ENCODE measurements at places on chromosomes 13 and 19. TPM values are rescaled to one million over a fixed set of nuclear protein-coding genes. Genes with fewer than 3 reads are reported as not detected.

PLIN4 gene
- 1.6 TPM for polyA plus RNA-seq

CYP4F8 gene
- not detected for polyA plus RNA-seq

PKN1 gene
- 67.7 TPM for polyA plus RNA-seq

PRRG2 gene
- 17.6 TPM for polyA plus RNA-seq

PTH2 gene
- not detected for polyA plus RNA-seq

ACTMAP gene
- 8.9 TPM for polyA plus RNA-seq

SULT2A1 gene
- polyA plus RNA-seq: not detected

PRR20E gene
- polyA plus RNA-seq: not detected

DNA sequence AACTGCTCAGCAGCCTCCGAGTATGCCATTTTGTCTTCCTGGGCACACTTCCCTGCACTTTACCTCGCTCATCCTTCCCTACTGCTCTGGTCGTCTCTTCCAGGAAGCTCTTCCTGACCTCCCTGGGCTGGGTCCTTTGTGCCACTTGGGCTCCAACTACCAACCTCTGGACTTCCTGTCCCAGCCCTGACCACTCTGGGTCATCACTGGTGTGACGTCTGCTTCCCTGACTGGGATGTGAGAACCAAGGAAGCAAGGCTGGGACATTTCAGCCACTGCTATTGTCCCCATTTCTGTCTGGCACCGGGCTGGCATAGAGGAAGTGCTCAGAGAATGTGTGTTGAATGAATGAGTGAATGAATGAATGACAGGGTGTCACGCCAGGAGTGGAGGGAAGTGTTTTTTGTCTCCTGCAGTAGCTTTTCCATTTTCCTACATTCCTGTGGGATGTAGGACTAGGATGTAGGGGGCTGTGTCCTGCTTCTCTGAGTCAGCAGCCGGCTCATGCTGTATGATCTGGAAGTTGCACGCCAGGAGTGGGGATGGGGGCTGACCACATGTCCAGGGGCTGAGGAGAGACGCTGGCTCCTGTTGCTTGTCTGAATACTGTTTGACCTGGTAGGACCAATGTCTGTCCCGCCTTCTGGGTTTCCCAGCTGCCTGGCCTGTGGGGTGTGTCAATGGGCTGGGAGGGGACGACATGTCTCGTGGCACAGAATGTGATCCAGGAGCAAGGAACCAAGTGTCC lies 14.7 kb downstream of the NOVA2 start:
- H3K36me3 ChIP-seq: peaks cover 3% of the 10 kb centered on the region
- H3K4me1 ChIP-seq: peaks cover 10% of the 10 kb centered on the region
- peaks cover 3% of the 10 kb centered on the region for H3K27me3 ChIP-seq
- no peak overlapping the region for H3K4me3 ChIP-seq
- H3K27ac ChIP-seq: no peak overlapping the region
- no peak for DNase-seq

DNA sequence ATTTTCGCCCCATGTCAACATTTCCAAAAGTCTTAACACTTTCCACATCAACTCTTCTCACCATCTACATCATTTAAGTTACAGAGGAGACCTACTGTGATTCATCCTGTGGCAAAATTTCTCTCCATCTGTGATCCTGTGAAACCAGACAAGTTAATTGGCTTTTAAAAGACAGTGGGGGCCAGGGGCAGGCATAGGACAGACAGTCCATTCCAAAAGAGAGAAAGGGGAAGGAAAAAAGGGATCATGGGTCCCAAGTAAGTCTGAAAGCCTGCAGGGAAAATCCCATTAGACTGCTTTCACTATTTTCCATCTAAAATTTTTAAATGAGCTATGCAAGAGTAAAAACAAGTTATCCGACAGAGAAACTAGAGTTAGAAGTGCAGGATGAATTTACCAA lies 121.0 kb downstream of the MRPL57 start:
- no peaks in the 10 kb centered on the region for H3K36me3 ChIP-seq
- no peak for DNase-seq
- peak overlapping the region; percentile 80 for H3K4me3 ChIP-seq
- peaks cover 3% of the 10 kb centered on the region for H3K4me1 ChIP-seq
- no peaks in the 10 kb centered on the region for H3K27me3 ChIP-seq

DNA sequence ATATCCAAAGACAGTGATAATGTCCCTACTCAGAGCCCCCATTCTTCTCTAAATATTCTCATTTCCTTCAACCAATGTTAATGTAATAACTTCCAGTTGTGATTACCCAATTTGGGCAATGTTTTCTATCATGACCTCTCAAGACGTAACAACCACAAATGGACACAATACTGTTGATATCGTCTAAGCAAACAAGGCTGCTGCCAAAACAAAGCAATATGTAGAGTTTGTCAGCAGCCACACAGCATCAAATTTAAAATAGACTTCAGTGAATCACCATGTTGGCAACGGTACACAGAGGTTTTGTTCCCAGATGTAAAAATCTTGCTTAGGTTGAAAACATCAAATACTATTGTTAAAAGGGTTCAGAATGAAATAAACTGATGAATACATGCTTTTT lies 205.1 kb downstream of the DACH1 start:
- H3K27me3 ChIP-seq: no peaks in the 10 kb centered on the region
- no peak overlapping the region for H3K27ac ChIP-seq
- no peak overlapping the region for H3K4me3 ChIP-seq
- no peaks in the 10 kb centered on the region for H3K4me1 ChIP-seq

GRCh38 chr19:8577247-8577646 lies at the start of gene MYO1F:
Gene MYO1F, minus strand, starts transcription at chr19:8577442. Its CDS starts 133 bp downstream, at chr19:8577309.
- no peaks in the 10 kb centered on the region for H3K36me3 ChIP-seq
- no peak for DNase-seq
- H3K27me3 ChIP-seq: no peaks in the 10 kb centered on the region

DNA sequence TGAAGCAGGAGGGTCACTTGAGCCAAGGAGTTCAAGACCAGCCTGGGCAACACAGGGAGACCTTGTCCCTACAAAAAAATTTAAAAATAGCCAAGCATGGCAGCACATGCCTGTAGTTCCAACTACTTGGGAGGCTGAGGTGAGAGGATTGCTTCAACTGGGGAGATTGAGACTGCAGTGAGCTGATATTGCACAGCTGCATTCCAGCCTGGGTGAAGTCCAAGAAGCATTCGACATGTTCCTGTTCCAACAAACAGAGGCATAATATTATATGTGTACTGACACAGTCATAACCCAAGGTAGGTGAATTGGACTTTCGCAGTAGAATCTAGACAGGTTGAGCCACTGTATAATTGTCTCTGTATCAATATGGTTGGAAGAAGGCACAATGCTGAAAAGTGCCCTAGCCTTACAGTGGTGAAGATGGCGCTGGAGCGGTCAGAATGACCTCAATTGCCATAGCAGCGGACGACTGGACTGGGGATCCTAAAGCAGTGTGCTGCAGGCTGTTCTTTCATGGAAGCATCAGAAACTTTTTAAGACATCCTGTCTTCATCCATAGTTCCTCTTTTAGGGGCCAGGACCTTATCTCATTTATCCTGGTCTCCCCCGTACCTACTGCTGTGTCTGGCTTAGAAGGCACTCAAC lies 112.0 kb upstream of the CLDN10 start:
- H3K27ac ChIP-seq: no peak overlapping the region
- no peaks in the 10 kb centered on the region for H3K27me3 ChIP-seq
- H3K4me3 ChIP-seq: no peak overlapping the region
- no peaks in the 10 kb centered on the region for H3K4me1 ChIP-seq
- no peak for DNase-seq
- H3K36me3 ChIP-seq: no peaks in the 10 kb centered on the region

DNA sequence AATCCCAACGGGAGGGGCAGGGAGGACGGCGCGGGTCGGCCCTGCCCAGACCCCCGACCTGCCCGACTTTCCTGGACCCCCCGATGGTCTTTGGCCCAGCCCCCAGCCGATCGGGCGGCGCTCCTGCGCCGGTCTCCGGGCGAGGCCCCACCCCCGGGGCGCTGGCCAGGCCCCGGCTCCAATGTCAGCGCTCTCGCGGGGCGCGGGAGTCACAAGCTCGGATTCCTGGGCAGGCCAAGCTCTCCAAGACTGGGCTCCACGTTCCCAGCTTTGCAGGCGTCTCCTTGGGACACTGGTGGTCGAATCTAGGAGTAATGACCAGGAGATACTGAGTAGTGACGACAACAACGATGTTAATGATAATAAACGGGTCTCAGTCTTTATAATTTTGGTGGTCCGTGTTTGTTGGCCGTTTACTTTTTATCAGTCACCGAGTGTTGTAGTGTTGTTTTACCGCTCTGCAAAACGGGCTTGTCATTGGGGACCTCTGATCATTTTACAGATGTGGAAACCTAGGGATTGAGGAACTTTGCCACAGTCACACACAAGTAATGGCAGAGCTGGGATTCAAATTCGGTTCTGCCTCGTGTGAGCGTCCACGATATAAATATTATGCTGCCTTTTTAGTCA lies 545 bp downstream of the RAD23A start:
- peaks cover 15% of the 10 kb centered on the region for H3K4me1 ChIP-seq
- H3K4me3 ChIP-seq: peak overlapping the region; percentile 99
- no peaks in the 10 kb centered on the region for H3K27me3 ChIP-seq
- H3K36me3 ChIP-seq: peaks cover 29% of the 10 kb centered on the region
- H3K27ac ChIP-seq: peak overlapping the region; percentile 89

DNA sequence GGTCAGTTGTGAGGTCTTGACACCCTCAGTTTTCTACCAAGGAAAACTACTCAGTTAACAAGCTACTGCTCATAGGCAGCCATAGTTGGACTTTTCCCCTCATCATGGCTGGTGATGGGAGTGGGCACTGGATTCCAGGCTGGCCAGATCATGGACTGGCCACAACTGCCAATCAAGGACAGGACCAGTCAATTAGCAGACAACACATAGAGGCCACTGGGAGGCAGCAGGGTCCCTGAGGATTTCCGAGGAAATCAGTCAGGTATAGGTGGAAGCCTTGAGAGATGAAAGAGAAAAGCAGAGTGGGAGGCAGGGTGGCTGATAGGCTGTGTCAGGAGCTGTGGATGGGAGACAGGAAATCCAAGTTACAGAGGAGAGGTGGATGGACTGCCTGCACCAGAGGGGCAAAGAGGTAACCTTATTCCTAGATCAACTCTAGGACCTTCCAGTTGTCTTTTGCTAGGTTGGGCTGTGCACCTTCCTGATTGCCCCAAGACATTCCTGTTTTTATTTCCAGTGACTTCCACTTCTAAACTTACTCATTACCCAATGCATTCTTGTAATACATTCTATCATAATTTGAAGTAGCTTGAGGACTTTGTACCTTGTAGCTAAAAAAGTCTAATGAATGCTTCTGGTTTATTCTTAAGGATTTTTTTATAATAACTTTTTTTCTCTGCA lies 361.8 kb downstream of the KCNRG start:
- H3K4me3 ChIP-seq: no peak overlapping the region
- no peaks in the 10 kb centered on the region for H3K4me1 ChIP-seq
- no peaks in the 10 kb centered on the region for H3K27me3 ChIP-seq
- DNase-seq: no peak
- no peak overlapping the region for H3K27ac ChIP-seq
